ENCODE measurements at places on chromosomes 4 and X.

GRCh38 chr4:38077791-38078489 lies 117.7 kb downstream of the PTTG2 start:
- DNase-seq: no peak

DNA sequence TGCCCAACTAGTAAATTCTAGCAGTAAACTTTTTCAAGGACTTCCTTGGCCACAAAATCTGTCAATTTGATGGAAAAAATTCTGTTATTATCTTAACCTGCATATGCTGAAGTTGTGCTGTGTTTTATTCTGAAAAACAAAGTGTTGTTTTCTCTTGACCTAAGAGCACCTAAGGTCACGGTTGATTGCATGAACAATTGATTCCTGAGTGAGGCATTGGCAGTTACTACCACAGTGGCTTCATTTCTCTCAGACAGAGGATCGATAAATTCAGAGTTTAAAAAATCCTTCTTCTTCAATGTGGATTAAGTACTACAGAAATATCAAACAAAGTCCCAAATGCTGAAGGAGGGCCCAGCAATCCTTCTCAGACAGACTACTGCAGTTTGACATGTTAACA lies 6.2 kb downstream of the HDAC8 start:
- no peak for DNase-seq

- DNase-seq: no peak
Observed at GRCh38 chr4:173490817-173491528, 39.1 kb downstream of the HAND2 start.

GRCh38 chrX:10415306-10416001 lies 204.9 kb downstream of the MID1 start:
- no peak for DNase-seq

GRCh38 chr4:52126966-52127365 lies 75.9 kb downstream of the SPATA18 start:
- no peak for DNase-seq

DNA sequence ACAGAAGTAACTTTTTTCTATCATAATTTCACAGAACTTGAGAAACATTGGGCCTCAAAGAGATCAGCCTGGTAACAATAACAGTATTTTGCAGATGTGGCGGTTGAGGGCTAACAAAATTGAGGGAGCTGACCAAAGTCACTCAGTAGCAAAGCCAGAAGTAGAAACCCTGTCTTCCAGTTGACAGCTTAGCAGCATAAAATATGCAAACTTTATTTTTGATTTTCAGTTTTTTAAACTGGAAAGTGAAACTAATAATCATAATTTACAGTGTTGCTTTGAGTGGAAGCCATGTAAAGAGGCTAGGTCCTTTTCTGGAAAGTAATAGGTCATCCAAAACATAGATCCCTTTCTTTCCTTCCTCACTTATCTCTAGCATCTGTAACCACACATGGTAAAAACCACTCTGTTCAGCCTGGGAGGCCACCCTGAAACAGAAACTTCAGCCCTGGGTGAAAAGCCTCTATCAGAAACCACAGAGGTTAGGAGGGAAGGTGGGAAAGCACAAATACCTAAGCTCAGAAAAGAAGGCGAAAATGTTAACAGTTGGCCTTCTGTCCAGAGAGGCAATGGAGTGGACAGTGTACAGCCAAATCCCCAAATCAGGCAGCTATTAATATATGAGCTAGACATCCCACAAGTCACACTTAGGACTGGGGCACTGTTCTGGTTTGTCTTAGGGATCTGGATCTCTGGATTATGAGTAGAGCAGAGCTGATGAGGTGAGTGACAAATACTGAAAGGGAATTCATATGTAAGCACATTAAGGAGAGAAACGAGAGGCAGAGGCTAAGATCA lies 61.1 kb upstream of the ARSJ start:
- no peak for DNase-seq

DNA sequence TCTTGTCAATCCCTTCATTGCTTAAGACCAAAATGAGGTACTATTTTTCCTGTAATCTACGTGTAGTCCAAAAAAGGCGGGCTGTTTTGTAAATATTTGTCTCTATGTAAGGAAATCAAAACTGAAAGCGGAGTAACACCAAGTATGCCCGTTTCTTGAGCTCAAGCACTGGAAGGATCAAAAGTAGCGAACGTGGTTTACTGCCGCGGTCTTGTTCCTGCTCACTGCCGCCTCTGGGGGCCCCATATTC lies 71.5 kb downstream of the AFF1 start:
- no peak for DNase-seq

GRCh38 chr4:189436207-189436606 lies 504.5 kb upstream of the FRG1 start:
- no peak for DNase-seq
